ENCODE measurements at places on chromosomes 2 and 18. TPM values are rescaled to one million over a fixed set of nuclear protein-coding genes. Genes with fewer than 3 reads are reported as not detected.

Gene PAX8
- total RNA-seq, result under 0.01 TPM

Gene TRABD2A
- 0.41 TPM for total RNA-seq

Gene GKN2
- not detected for total RNA-seq

Gene MITD1
- total RNA-seq, result 19.6 TPM

Gene CAPN14
- 0.82 TPM for total RNA-seq

Gene LYG1
- 0.41 TPM for total RNA-seq

Gene CRACDL
- total RNA-seq, result 2.0 TPM

Measured in frontal cortex (tissue), 4 donors.